Effector CD4-positive, alpha-beta T cell (primary cell): ENCODE measurements at places on chromosomes 12 and 14.

- peak; percentile 9 for DNase-seq
Measured at GRCh38 chr12:8088574-8088973, 6.5 kb downstream of the NECAP1 start.

DNA sequence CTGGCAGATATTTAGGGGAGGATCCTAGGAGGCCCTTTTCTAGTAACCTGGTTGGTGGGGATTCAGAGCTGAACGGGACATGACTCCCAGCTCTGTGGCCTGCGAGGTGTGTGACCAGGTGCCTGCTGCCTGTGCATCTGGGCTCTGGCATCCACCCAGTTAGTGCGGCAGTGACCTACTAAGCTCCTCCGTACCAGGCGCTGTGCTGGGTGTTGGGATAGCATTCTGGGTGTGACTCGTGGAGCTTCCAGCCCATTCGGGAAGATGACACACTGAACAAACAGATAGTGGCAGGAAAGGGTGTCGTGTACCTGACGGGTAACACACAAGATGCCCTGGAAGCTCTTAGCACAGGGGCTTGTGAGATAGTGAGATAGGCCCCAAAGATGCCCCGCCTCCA is 80.9 kb downstream of the ACACB start:
- DNase-seq = no peak

- no peak for DNase-seq
Measured at GRCh38 chr12:2925322-2925995, 33.7 kb upstream of the TEAD4 start.

DNA sequence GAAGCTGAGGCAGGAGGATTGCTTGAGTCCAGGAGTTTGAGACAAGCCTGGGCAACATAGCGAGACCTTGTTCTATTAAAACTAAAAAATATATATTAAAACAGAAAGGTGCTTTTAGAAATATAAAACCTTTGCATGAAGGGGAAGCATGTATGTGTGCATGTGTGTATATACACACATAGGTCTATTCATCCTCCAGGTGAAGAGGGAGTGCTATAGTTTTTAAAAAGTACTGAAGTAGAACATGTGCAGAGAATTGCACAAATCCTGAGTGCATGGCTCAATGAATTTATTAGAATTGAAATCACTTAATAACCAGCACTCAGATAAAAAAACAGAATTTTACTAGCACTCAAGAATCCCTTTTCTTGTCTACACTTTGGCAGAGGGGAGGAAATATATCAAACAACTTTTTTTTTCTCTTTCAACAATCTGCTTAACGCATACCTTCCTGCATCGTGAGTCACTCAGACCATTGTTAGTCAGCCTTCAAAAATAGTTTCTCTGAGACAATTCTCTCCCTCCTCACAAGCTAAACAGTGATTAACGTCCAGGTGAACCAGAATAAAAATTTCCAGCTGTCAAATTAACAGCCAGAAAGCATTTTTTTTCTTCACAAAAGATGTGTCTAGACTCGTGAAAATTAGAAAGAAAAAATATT is 17.7 kb upstream of the NEDD1 start:
- DNase-seq = no peak

- DNase-seq = no peak
Measured at GRCh38 chr14:96881713-96882112, 84.5 kb downstream of the VRK1 start.

DNA sequence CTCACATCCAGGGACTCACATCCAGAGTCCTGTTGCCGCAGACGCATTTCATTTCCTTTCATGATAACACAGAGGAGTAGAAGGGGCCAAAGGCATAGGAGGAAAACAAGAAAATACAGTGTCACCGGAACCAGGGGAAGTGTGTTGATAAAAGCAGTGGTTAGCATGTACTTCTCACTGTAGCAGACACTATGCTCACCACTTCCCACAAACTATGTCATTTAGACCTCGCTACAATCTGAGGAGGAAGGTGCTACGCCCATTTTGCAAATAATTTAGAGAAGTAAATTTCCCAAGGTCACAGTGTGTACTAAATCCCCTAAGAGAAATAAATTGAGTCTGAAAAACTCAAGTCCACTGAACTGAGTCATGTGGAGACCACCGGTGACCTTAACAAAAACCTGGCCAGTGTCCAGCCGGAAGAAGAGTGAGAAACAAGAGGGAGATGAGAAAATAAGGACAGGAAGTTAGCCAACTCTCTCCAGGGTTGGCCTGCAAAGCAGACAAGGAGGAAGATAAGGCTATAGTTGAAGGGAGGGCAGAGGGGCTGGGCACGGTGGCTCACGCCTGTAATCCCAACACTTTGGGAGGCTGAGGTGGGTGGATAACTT is 25.8 kb upstream of the TMCC3 start:
- no peak for DNase-seq

DNA sequence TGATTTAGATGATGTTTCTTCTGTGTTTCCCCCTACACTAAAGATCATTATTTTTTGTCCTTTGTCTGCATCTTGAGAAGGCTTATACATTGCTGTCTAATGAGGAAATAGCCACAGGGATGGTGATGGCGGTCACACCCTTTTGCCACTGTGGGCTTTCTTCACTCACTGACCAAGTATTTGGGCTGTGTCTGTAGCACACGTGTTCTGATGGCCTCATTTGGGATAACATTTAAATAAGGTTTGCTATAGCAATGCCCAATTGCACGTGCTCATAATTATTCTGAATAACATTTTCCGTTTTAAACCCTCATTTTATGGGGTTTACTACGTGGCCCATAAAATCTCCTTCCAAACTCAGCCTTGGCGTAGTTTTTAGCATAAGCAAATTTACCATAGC is 230.3 kb upstream of the PRICKLE1 start:
- no peak for DNase-seq

GRCh38 chr14:76863724-76864407 is 37.7 kb downstream of the LRRC74A start:
- DNase-seq = no peak

DNA sequence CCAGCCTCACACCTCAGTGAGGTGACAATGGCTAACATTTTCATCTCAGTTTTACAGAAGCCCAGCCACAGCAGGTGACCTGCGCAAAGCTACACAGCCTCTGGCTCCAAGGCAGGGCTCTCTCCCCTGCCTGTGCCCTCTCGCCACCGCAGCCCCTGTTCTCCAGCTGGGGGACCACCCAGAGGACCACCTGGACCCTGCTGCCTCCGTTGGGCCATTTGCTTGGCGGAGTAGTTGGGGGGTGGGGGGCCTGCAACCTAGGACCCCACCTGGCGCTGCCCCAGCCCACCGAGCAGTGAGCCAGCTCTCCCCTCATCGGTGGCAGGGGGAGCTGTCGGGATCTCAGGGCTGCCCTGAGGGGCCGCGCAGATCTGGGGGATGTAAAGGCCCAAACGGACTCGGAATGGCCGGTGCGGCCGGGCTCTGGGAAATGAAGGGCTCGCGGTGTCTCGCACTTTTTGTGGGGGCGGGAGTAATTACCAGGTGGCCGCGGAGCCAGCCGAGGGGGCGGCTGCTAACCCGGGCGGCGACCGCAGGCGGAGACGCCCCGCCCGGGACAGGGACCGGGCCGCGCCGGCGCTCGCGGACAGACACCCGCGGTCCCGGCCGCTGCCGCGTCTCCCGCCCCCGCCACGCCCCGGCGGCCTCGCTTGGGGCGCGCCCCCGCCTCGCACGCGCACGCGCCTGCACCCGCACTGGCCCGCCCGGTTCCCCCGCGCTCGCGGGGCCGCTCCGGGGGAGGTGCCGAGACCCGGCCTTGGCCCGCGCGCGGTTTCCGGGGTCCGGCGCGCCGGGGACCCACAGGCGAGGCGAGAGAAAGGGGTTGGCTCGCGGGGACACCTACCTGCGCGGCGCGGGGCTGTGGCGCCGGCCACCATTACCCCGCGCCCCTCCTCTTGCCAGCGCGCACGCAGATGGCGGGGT is 8.6 kb upstream of the GPR68 start:
- peak; percentile 30 for DNase-seq

DNA sequence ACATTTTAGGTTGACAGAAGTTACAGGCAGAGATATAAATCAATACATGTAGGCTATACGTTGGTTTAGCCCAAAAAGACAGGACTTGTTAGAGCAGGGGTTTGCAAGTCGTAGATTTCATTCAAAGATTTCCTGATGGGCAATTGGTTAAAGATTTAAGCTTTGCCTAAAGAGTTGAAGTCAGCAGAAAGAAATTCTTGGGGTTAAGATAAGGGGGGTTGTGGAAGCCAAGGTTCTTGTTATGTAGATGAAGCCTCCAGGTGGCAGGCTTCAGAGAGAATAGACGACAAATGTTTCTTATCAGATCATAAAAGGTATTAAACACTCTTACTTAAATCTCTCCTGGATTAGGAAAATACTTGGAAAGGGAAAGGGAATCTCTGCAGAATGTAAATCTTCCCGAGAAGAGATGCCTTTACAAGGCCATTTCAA is 510.8 kb downstream of the TMTC2 start:
- no peak for DNase-seq

GRCh38 chr12:10163084-10163483 is 8.8 kb downstream of the OLR1 start:
- no peak for DNase-seq

DNA sequence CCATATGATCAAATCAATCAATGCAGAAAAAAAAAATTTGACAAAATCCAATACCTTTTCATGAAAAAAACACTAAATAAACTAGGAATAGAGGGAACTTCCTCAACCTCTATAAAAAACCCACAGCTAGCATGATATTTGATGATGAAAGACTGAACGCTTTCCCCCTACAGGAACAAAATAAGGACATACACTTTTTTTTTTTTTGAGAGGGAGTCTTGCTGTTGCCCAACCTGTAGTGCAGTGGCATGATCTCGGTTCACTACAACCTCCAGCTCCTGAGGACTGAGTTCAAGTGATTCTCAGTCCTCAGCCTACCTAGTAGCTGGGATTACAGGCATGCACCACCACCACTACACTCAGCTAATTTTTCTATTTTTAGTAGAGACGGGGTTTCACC is 17.9 kb upstream of the CAMKK2 start:
- no peak for DNase-seq

GRCh38 chr14:101500681-101501080 is 60.6 kb upstream of the DIO3 start:
- DNase-seq = no peak

DNA sequence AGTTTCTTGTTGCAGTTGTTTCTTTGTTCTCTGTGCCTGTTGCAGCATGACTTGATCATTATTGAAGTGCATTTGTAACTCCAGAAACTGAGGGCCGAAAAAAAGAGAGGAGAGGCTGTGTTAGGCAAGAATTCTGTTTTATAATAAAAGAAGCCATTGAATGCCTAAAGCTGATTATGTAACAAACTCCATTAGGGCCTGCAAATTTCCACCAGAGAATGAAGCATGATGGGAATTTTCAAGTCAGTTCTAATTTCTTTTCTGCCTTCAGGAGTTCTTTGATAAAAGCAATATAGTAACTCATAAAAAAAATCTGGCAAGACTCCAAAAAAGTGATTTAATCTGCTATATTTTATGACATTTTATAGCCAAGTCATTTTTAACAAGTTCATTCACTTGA is 156.7 kb upstream of the RASSF8 start:
- no peak for DNase-seq

GRCh38 chr14:37641117-37641516 is 45.7 kb downstream of the TTC6 start:
- DNase-seq = no peak

- DNase-seq = peak; percentile 6
Measured at GRCh38 chr12:103632554-103633216, 45.6 kb downstream of the STAB2 start.

GRCh38 chr12:91404441-91404840 is 221.8 kb upstream of the DCN start:
- no peak for DNase-seq

DNA sequence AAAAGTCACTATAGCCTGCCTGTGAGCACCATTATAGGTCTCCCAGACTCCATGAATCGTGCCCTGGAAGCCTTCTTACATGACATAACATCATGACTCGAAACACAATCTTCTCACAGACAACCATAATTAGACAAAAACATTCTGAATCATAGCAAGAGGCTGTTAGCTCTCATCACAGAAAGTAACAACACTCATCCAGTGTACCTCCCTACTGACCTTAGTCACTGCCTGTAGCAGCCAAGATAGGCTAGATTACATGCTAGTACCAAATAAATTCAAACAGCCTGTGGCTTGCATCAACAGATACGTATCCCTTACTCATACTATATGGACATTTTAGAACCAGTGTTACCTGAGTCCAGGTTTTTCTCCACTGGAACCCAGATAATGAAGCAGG is 663.8 kb upstream of the FOXG1 start:
- DNase-seq = no peak

- no peak for DNase-seq
Measured at GRCh38 chr14:91089958-91090535, 23.8 kb upstream of the DGLUCY start.

DNA sequence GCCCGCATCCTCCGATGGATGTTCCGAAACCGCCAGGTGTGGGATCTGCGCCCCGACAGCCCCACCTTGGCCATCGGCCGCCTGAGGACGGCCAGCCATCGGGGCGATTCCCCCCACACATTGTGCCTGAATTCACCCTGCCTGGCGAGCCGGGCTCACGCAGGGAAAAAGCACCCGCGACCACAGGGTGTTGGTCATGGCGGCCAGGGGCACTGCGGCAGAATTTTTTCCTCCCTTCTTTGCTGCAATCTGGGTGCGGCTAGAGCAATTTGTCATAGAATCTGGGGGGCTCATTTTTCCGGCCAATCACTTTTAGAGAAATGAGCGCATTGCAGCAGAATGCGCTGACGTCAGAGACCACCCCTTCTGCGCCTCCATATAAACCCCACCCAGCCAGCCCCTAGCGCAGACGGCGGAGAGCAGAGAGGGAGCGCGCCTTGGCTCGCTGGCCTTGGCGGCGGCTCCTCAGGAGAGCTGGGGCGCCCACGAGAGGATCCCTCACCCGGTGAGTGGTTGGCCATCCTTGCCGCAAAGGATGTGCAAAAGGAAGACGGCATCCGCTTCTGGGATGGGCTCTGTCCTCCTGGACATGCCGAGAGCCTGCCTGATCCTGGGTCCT is at the start of gene MEG3:
TSS of gene MEG3 (plus strand) at position 406 of the 619 bp plus-strand sequence.
- DNase-seq = no peak

DNA sequence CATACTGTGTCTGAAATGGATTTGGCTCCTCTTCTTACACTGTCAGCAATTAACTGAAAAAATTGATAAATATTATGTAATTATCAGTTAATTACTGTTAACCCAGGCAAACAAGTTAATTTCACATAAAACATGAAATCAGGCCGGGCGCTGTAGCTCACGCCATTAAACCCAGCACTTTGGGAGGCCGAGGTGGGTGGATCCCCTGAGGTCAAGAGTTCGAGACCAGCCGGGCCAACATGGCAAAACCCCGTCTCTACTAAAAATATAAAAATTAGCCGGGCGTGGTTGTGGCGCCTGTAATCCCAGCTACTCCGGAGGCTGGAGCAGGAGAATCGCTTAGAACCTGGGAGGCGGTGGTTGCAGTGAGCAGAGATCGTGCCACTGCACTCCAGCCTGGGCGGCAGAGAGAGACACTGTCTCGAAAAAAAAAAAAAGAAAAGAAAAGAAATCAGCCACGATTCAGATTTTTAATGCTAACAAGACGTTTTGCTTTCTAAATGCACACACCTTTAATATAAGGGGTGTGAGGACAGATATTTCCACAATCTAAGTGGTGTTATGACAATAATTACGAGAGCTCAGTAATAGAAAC is 473 bp upstream of the TMEM19 start:
- DNase-seq = no peak
